Activated CD4-positive, alpha-beta T cell treated with anti-CD3 and anti-CD28 coated beads, Interleukin-2, amount 50 U/mL, for 24 hours (primary cell): ENCODE measurements at places on chromosomes 16 and 17.
A peak's percentile ranks its signal among the peaks of the same experiment; 100 is the strongest.

DNA sequence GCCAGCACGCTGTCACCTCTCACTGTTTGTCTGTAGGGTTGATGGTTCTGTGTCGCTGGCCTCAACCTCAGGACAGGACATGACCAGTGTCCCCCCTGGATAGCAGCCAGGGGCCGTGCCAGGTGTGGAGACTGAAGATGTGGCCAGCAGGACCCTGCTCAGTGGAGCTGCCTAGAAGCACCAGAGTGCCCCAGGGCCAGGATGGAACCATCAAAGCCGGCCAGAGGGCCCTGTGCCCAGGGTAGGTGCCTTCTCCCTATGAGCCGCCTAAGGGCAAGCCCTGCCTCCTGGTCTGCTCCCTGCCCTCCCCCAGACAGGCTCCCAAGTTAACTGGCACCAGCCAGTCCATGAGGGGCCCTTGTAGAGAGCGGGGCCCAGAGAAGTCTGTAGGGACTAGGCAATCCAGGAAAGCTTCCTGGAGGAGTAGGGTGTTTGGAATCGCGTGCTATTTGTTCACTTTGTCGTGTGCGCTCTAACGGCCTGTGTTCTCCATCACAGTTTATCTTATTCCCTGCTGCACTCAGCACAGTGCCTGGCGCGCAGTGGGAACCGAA lies 546 bp upstream of the NDUFB10 start:
- no peak for DNase-seq

DNA sequence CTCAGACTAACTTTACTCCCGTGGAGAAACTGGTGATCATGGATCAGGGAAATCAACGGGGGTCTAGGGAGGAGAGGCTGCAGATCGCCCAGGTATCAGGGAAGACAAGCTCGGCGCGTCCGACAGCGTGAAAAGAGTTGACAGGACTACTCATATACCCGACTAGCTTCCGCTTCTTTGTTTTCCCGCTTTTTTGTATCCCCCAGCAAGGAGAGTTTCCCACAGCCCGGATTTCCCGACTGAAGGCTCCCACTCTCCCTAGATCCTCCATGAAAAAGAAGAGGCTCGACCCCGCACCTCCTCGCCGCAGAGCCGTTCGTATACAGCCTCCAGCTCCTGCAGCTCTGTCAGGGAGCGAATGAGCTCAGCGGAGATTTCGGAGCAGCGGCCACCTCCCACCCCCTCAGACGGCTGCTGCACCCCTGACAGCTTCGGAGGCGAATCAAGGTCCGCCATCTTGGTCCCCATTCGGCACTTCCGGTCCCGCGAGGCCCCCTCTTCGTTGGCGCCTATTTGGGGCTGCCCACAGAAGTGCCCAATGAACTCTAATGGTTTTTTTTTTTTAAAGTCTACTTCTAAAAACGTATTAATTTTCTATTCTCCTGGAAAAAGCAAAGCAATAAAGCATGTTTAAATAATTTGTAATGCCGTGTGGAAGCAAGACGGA lies at the start of gene COG4:
Gene COG4, minus strand, starts transcription at position 479 of the 667 bp plus-strand sequence. Its CDS starts 11 bp downstream, at position 468.
- DNase-seq, result peak; percentile 81

DNA sequence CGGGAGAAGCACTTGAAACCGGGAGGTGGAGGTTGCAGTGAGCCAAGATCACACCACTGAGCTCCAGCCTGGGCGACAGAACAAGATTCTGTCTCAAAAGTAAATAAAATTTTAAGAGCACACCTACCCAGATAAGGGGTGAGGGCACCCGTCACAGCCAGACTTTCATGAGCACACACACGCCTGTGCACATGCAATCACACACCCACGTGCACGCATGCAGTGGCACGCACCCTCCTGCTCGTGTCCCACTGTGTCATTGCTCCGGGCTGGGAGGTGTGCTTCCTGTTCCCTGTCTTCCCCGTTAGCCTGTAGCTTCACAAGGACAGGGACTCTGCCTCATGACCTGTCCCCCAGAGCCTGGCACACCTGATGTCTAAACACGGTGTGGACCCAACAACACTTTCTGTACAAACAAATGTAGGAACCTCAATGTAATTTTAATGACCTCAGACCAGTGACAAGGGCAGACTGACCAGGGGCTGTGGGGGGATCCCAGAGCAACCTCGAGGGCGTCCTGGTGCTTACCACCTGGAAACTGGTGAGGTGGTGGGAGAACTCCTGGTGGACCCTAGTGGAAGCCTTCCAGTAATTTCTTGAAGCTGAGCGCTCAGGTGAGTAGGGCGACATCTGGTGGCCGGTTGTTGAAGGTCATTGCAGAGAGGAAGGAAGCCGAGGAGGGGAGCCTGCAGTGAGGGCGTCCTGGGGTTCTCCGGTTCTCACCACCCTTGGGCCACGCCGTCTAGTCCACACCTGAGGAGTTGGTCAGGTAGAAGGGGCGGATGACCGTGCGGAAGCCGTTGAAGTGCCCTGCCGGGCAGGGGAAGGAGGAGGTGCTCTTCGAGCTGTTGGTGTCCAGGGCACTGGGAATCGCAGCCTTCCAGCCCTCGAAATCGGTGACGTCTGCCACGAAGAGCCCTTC lies 8.6 kb downstream of the LGALS3BP start:
- peak; percentile 63 for DNase-seq

- no peak for DNase-seq
Observed at GRCh38 chr16:27967169-27967568, 96.3 kb downstream of the GSG1L start.

GRCh38 chr17:78258323-78259191 lies 27.1 kb downstream of the TMEM235 start:
- DNase-seq, result peak; percentile 53

DNA sequence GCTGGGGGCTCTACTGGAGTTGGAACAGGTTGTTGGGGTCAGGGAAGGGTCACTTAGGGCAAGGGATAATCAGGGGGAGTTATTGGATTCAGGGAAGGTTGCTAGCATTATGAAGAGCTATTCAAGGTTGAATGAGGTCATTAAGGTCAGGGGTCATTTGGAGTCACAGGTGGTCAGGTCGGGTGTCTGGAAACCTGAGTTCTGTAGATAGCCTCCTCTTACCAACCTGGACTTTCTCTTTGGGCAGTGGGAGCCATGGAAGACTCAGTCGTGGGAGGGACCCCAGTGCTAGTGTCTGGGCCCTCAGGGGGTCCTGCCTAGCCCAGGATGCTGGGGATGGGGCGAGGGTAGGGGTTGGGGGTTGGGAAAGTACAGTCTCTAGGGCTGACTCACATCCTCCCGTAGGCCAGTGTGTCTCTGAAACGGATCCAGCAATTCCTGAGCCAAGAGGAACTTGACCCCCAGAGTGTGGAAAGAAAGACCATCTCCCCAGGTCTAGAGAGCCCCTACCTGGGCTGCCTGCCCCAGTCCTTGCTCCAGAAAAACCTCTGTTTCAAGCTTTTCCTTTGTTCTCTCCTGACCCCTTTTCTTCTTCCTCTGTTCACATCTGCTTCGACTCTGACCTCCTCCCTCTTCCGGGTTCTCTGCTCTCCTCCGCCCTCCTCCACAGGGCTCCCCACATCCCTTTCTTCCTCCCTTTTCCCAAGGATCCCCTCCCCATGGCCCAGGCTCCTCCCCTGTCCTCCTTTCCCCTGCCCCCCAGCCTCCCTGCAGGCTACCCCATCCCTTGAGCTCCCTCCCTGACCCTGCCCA lies 33.5 kb downstream of the ABCC3 start:
- DNase-seq, result no peak

DNA sequence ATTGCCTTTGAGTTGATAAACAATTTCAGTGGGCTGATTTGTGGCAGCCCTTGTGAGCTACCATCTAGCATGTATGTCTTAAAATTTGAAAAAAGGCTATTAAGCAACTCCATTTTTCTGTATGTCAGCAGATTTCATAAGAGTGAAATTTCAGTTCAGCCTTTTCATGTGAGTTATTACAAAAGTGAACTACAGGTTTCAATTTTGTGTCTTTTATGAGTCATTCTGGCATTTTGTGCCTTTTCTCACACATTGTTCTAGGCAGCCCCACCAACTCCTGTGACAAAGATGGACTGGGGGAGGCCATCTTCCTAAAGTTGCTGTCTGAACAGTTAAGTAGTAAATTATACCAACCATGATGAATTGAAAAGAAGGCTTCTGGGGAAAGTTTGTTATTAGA lies 52.1 kb downstream of the USP10 start:
- no peak for DNase-seq

DNA sequence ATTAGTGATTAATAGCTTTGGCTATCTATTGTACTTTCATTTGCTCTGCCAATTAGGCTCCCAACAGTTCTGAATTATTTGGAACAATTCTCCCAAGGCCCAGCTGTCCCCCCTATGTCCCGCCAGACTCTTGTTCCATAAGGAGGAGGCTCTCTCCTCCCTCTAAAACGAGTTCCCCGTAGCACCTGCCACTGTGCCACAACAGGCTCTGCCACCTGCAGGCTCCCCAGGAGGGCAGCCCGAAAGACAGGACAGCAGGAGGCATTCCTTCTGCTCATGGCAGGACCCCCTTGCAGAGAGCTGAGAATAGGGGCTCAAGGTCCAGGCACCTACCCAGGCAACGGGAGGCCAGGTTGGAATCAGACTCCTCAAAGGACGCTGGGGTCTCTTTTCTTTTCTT lies 9.0 kb downstream of the PITPNM3 start:
- no peak for DNase-seq

- DNase-seq, result no peak
Observed at GRCh38 chr16:18979936-18980335, 3.8 kb upstream of the TMC7 start.

- DNase-seq, result peak; percentile 20
Observed at GRCh38 chr16:21083729-21084268, 66.8 kb downstream of the DNAH3 start.

DNA sequence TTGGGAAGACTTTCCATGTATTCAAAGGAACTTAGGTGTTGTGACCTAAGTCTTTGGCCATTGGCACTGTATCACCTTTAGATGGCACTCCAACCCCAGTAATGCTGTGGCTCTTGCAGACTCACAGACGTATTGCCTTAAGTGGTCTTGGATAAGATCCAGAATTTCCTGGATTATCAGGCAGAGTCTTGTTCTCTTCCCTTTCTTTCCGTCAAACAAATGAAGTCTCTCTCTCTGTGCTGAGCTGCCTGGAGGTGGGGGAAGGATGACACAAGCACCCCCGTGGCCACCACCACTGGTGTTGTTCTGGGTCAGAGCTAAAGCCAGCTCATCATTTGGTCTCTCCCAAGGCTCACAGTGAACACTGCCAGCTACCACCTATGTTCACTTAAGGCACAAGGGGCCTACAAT lies 789.9 kb upstream of the KIF2B start:
- no peak for DNase-seq

DNA sequence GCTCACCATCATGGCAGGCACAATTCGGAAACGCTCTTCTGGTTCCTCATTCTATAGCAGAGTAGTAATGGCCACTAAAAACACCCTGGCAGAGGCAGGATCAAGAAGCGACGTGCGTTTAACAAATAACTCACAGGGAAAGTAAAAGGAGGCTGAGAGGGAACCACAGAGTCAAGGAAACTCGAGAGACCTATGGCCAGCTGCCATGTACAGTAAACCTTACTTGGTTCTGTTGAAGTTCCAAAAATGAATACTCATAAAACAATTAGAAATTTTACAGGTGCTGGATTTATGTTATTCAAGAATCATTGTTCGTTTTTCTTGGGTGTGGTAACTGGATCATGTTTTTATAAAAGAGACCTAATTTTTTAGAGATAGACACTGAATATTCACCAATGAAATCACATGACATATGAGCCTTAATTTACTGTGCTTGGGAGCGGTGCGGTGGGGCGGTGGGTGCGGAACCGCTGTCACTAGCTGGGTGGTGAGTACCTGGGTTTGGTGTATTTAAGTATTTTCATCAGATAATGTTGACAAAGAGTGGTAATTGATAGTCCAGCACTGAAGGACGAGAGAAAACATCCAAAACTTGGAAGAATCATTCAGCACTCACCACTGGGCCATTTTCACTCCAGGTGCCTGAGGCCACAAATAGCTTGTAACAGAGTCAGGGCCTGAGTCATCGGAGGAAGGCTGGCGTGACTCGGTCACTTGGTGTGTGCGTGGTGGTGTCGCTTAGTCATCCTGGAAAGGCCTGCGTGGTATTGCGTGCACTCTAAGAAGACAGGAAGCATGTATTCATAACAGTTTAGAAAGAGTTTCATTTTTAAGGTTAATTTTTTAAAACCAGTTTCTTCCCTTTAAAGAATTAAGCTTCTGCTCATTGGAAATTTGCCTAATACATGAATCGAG lies 135.4 kb upstream of the CHMP6 start:
- peak; percentile 90 for DNase-seq

GRCh38 chr17:79959042-79959441 lies 76.6 kb downstream of the TBC1D16 start:
- no peak for DNase-seq

DNA sequence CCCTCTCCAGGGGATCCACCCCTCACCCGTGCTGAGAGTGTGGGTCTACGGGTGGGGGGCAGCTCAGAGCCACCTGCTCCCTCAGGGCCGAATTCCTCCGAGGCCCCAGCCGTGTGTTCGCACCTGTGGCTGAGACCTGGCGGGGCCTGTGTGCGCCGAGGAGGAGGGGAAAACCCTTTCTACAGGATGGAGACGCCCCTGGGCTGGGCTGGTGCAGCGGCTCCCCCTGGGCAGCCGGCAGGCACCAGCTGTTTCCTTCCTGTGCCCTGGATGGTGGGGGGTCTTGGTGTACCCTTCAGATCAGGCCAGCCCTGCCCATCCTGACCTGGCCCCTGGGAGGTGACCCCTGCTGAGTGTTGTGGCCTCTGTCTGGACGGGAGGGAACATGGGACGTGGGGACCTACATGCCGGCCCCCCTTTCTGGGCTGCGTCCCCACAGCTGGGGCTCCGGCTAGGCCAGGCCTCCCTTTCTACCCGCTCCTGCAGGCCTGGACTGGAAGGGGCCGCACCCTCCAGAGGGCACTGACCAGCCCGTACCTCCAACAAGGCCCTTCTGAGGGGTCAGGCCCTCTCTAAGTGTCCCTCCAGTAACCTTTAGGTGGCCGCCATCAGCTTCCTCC lies 28.3 kb upstream of the PABPN1L start:
- DNase-seq, result no peak

- peak; percentile 35 for DNase-seq
Observed at GRCh38 chr17:30378241-30378824, 394 bp upstream of the CPD start.

- DNase-seq, result no peak
Observed at GRCh38 chr16:11234884-11235702, 20.9 kb downstream of the SOCS1 start.

DNA sequence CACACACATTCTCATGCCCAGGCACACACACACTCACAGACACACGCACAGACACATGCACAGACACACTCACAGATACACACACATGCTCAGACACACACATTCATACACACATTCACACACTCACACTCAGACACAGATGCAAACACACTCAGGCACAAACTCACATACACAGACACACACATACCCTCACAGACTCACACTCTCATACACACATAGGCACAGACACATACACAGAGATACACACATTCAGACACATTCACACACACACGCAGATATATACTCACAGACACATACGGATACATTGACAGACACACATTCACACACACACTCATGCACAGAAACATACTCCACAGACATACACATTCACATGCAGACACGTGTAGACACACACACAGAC lies 89.6 kb downstream of the RBFOX3 start:
- no peak for DNase-seq
